ENCODE measurements at places on chromosomes 5 and 9. TPM values are rescaled to one million over a fixed set of nuclear protein-coding genes. Genes with fewer than 3 reads are reported as not detected.

SPATA31C1 gene
- total RNA-seq, result not detected

MOB3B gene
- total RNA-seq, result 0.12 TPM

DMGDH gene
- 3.6 TPM for total RNA-seq

FOXD4 gene
- total RNA-seq, result not detected

RELL2 gene
- 4.9 TPM for total RNA-seq

MTMR12 gene
- 26.0 TPM for total RNA-seq

CNTFR gene
- not detected for total RNA-seq

SMIM33 gene
- total RNA-seq, result not detected

TUSC1 gene
- 10.4 TPM for total RNA-seq

All from uterine smooth muscle cell (primary cell).